Mammary epithelial cell (primary cell): ENCODE measurements at places on chromosomes 7 and 10. TPM values are rescaled to one million over a fixed set of nuclear protein-coding genes. Genes with fewer than 3 reads are reported as not detected.

The ARMS2 gene
- total RNA-seq: not detected in 2 replicates

The MIOS gene
- 36.8 TPM for total RNA-seq

The PARP12 gene
- 16.0 TPM for total RNA-seq

GRCh38 chr7:151861881-151862280, 15.0 kb downstream of the PRKAG2 start:
- no peak for DNase-seq

DNA sequence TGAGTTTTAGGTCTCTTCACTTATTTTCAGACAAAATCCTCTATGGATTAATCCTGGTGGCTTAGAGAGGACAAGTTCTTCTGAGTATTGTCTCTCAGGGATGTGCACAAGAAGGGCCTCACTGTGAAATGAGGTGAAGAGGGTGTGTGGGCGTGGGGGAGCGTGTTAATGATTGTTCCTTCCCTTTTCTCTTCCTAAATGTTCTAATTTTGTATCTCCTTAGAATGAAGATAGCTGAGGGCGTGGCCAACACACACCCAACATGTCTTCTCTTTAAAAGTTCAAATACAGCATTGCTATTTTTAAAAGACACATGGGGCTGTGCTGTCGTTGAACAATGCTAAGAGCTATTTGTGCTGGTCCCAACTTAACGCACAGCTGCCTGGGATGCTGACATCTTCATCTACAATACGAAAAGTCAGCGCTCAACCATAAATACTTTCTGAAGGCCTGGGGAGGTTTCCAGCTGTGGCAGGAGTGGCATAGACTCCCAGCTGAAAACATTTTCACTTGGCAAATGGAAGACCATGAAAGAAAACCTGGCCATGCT, 135.9 kb downstream of the JCAD start:
- DNase-seq: no peak

- no peak for DNase-seq
Measured at GRCh38 chr10:113982296-113982695, 61.4 kb upstream of the ADRB1 start.

GRCh38 chr10:86068231-86069054, 298.2 kb downstream of the GRID1 start:
- no peak for DNase-seq

DNA sequence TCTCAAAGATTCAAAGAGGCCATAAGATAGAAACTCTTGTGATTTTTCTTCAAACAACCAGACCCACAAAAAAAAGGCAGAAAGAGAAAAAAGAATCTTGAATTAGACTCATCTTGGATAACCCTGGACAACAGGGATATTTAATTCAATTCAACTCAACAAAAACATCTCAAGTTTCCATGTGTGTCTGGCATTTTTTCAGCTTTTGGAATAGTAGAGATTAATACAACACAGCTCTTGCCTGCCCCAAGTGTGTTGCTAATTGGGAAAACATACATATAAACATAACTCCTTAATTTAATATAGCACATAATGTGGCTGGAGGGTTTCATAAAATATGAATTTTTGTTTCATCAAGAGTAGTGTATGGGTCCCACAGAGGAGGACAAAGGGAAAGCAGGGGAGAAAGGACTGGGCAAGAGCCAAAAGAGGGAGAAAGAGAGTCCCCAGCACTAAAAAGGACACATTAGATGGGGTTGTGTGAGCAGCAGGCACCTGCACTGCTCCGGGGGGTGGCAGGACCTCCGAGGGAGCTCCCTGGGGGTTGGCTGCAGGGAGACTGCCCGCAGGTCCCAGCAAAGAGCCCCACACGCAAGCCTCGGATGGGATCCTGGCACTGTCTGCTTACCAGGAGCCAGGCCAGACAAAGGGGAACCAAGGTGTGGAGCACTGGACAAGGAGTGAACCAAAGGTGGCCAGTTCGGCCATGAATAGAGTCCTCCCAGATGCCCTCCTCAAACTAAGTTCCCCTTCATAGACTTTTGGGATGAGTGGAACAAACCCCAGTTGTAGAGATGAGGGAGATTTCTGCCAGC, 65.6 kb upstream of the TMEM72 start:
- no peak for DNase-seq

- no peak for DNase-seq
Measured at GRCh38 chr7:127154958-127155357, 97.8 kb downstream of the GRM8 start.

GRCh38 chr7:142422621-142423020, 164.8 kb upstream of the PRSS58 start:
- DNase-seq: no peak

GRCh38 chr7:4726566-4726965, 44.5 kb downstream of the FOXK1 start:
- no peak for DNase-seq

GRCh38 chr7:33711231-33712019, 193.9 kb upstream of the BMPER start:
- no peak for DNase-seq
